ENCODE measurements at places on chromosomes 7 and 10.

GRCh38 chr7:28243861-28244260, 63.3 kb upstream of the JAZF1 start:
- DNase-seq = no peak

GRCh38 chr7:114791771-114792170, 130.1 kb upstream of the MDFIC start:
- no peak for DNase-seq

DNA sequence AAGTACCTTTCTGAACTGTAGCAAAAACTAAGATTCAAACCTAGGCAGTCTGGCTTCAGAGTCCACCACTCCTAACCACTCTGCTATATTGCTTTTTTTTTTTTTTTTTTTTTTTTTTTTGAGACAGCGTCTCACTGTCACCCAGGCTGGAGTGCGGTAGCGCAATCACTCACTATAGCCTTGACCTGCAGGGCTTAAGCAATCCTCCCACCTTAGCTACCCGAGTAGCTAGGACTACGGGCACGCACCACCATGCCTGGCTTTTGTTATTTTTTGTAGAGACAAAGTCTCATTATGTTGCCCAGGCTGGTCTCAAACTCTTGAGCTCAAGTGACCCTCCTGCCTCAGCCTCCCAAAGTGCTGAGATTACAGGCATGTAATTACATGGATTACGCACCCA, 10.1 kb upstream of the SLF2 start:
- DNase-seq = no peak

GRCh38 chr10:50393784-50394467, 142.6 kb upstream of the ASAH2 start:
- DNase-seq = no peak

DNA sequence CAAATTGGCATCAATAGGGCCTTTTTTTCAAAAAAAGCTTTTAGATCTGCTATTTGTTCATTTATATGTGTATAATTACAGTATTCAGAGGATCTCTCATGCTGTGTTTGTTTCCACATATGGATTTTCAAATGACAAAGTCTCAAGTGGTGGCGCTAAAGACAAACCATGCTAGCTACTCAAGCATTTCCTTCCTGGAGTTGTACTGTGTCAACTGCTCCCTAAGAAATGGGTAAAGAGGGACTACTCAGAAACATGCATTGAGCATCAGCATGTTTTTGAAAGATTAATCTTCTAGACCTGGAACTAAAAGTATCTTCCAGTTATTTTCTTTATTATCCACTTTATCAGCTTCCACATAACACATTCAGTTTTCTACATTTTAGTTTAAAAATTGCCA, 12.7 kb downstream of the CNTNAP2 start:
- no peak for DNase-seq

DNA sequence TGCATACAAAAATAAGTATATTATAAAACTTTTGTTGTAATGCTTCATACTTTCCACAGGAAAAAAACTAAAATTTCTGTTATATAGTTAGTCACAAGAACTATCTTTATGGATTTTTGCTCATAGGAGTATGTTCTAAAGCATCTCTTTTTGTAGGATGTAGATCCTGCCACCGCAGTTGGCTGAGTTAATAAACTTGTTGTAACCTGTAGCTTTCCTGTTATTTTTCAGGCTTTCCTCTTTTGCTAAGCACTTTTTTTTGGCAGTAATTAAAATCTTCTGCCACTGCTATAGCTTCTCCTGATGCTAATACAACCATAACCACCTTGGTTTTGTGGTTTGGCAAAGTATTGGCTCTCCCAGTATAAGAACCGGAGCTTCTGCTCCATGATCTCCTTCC, 60.3 kb downstream of the WNT2 start:
- no peak for DNase-seq

- no peak for DNase-seq
Measured at GRCh38 chr7:158241919-158242318, 345.7 kb downstream of the PTPRN2 start.

- no peak for DNase-seq
Measured at GRCh38 chr7:136023134-136023869, 46.1 kb upstream of the MTPN start.

DNA sequence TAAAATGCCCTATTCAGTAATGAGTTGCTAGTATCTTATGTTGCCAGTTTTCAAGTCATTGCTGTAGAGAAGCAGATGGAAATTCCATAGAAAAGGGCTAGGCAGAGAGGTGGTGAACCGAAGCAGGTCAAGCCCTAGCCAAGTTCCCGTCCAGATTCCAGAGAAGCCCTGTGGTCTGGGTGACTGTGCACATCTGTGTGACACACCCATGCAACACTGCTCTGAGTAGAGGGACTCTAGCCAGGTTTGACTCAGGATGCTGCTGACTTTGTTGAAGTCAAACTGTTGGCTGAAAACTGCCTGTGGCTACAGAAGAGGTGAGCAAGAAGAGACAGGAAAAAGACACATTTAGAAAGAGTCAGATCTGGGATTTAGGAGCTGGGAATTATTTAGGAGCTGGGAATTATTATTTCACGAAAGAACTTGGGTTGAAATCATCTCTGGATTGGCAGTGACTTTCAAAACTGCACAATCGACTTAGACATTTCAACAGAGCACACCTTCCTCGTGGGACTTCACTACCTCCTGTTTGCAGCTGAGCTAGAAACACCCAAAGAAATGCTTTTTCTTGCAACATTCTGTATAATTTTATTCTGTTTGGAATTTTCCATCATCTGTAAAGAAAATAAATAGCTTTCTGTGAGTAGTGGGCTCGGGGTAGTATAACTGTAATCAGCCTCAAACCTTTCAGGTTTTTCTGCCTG, 149.1 kb upstream of the PRKCQ start:
- no peak for DNase-seq

DNA sequence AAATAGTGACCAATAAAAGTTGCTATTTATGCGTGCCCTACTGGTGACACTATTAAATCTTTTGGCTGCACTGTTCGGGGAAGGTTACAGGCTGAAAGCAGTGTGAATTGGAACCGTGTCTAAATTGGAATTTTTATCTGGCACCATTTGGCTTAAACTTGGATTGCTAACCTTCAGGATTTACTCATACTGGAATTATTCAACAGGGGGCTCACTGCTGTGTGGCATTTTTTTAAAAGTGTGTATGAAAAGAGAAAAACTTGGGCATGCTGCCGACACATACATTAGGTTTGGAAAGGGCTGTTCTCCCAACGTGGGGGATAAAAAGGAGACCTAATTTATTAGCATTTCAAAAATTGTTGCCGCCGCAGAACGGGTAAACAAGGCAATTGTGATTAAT, 537.9 kb upstream of the MGMT start:
- no peak for DNase-seq

- peak; percentile 52 for DNase-seq
Measured at GRCh38 chr7:26293569-26294308, 2.1 kb downstream of the SNX10 start.

- no peak for DNase-seq
Measured at GRCh38 chr7:66142334-66142733, 27.7 kb downstream of the CRCP start.

GRCh38 chr7:149497467-149498261, at the start of gene ZNF746:
TSS of gene ZNF746 (minus strand) at chr7:149497809. CDS start at chr7:149497536, 273 bp downstream.
- DNase-seq = peak; percentile 74

- no peak for DNase-seq
Measured at GRCh38 chr7:123961771-123962170, 36.7 kb downstream of the SPAM1 start.

DNA sequence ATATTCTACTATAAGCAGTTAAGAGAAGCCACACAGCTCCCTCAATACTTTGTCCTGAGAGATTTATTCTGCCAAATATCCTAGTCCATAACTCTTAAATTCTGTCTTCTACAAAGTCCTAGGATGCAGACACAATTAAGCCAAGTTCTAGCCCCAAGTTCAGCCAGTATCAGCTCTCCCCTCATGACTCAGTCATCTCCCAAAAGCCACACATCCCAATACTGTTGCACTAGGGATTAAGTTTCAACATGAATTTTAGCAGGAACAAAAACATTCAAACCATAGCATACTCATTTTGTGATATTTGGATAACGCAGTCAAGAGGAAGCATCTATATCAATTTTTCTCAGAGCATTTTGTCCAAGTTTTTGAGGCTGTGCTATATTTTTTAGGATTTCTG, 277.4 kb downstream of the FZD1 start:
- no peak for DNase-seq

DNA sequence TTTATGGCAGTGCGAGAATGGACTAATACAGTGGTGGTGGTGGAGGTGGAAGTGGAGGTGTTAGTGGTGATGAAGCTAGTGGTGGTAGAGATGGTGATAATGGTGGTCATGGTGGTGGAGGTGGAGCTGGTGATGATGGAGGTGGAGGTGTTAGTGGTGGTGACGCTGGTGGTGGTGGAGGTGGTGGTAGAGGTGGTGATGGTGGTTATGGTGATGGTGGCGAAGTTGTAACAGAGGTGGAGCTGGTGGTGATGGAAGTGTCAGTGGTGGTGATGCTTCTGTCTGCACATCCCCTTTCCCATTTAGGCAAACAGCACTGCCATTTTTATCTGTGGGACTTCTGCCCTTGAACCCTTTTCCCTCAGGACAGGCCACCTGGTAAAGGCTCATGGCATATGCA, 7.4 kb upstream of the PTPRN2 start:
- no peak for DNase-seq

GRCh38 chr10:47322300-47323061, at the start of gene GDF2:
TSS of gene GDF2 (plus strand) at chr10:47322454. CDS start at chr10:47322669, 215 bp downstream.
- DNase-seq = no peak

DNA sequence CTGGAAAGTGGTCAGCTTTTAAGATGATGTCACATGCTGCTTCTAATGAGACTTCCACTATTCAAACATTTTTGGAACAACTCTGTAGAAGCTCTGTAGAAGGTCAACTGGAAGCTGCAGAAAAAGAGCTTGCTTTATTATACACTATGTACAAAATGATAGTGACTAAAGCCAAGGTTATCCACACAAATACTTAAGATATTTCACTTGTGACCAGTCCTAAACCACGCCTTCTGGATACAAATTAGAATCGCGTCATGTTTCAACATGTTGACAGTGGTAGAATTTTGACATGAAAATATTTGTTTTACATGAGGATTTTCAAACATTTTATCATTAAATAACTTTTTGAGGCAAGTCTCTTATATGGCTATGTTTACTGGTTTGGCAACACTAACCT, 499.6 kb upstream of the PHF14 start:
- no peak for DNase-seq

DNA sequence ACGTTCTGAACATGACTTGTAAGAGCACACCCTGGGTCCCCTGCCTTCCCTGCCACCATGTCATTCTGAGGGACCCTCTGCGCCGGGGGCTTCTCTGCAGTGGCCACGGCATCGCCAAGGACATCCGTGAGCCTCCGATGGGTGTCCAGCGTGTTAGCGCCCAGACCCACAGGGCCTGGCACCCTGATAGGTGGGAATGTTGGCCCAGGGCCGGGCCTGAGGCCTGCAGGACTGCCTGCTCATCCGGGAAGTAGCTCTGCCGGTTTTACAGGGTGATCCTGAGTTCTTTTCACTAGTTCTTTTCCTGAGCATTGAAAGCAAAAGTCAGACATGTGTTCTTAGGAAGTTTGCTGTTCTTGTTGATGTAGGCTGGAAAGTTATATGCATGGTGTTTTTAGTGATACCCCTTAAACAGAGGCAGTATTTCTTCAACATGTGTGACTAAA, 54.5 kb downstream of the WDR37 start:
- no peak for DNase-seq

- DNase-seq = no peak
Measured at GRCh38 chr10:4632757-4633156, 193.2 kb upstream of the AKR1E2 start.

- DNase-seq = no peak
Measured at GRCh38 chr7:133253519-133253875, 619 bp downstream of the EXOC4 start.

- no peak for DNase-seq
Measured at GRCh38 chr7:123974326-123974908, 49.4 kb downstream of the SPAM1 start.

DNA sequence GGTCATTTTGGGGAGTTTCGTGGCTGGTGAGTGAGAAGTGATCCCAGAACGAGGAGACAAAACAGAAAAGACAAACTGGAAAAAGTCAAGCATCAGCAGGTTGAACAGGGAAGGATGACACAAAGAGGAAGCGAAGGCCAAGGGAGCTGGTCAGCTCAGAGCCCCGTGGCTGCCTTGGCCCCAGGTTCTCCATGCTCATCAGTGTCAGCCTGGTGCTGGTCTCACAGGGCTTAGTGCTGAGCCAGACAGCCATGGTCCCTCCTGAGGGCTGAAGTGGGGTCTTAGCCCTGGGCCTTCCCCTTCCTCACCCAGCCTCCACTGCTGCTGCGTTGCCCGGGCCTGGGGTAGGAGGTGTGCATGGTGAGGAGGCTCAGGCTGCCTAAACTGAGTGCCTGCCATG, 183.6 kb downstream of the PFKFB3 start:
- no peak for DNase-seq

GRCh38 chr7:149454006-149454405, 6.9 kb downstream of the ZNF777 start:
- DNase-seq = no peak

- DNase-seq = no peak
Measured at GRCh38 chr10:124288928-124289850, 129.5 kb downstream of the OAT start.

DNA sequence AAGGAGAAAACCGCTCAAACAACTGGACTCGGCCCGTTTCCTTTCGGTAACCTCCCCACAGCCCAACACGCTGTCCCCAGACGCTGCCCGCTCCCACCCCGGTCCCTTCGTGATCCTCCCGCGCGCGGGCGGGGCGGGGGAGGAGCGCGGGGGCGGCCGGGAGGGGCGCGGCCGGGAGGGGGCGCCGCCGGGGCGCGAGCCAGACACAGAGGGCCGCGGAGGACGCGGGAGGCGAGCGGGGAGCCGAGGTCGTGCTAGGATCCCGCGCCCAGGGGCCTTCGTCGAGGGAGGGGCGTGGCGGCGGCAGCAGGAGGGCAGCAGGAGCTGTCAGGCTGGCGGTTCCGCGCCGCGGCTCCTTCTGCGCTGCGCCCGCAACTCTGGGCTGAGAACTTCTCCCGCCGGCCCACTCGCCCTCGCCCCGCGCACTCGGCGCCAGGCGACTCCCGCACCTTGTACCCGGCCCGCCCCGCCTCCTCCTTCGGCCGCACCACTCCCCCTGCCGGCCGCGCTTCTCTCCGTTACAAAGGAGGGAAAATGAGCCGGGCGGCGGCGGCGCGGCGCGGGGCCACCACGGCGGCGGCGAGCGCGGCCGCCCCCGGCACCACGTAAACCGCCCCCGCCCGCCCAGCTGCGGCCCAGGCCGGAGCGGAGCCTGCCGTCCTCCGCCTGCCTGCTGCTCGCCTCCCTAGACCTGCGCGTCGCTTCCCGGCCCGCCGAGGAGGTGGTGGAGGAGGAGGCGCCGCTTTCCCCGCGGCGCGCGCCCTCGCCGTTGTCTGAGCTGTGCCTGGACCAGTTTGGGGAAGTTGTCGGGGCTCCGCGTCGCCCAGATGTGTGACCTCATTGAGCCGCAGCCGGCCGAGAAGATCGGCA, at the start of gene CDK14:
Gene CDK14, plus strand, starts transcription at position 521 of the 870 bp plus-strand sequence. Its CDS starts 307 bp downstream, at position 828.
- peak; percentile 7 for DNase-seq

DNA sequence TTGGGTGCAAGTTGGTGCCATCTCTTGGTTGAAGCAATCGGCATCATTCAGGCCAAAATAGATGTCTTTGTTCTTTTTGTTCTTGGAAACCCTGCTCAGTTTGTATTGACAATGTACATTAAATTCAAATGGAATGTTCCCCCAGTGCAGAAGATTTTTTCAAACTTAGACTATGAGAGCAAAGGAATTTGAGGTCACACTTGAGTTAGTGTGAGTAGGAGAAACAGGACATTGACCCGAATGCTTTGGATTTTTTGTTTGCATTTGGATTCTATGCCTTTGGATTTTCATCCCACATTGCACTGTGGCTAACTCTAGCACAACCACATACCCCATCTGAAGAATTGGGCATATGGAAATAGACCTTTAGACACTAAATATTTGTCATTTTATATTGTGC, 480.0 kb downstream of the GALNT17 start:
- DNase-seq = no peak

All from stimulated activated CD4-positive, alpha-beta T cell treated with anti-CD3 and anti-CD28 coated beads, Interleukin-2, amount 100 ng/mL, for 4 hours (primary cell).